Activated CD4-positive, CD25-positive, alpha-beta regulatory T cell treated with anti-CD3 and anti-CD28 coated beads, Interleukin-2, amount 50 U/mL, for 24 hours (primary cell): ENCODE measurements at places on chromosomes 1 and 21.

GRCh38 chr1:20891091-20891490 is 104.0 kb upstream of the HP1BP3 start:
- ATAC-seq = no peak

GRCh38 chr1:85849660-85850059 is 141.4 kb upstream of the ZNHIT6 start:
- ATAC-seq = no peak

GRCh38 chr1:225863167-225863566 is 19.0 kb downstream of the TMEM63A start:
- no peak for ATAC-seq

GRCh38 chr1:20701446-20701845 is 16.4 kb downstream of the KIF17 start:
- no peak for ATAC-seq

DNA sequence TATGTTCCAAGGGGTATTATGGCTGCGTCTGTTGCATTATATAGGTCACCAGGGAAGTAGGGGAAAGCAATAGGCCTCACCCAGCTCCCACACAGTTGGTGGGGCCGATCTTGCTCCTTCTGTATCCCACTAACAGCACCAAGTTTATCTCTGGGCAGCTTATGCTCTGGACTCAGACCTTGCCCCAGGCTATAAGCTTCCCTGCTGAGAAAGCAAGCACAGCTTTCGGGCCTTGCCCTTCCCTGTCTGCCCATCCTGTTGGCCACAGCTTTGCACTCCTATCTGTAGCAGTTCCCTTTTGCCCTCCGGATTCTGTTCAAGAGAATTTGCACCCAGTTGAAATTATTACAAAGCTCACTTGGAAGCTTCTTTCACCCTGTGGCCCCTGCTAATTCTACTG is 12.9 kb downstream of the KCNE1 start:
- ATAC-seq = no peak

DNA sequence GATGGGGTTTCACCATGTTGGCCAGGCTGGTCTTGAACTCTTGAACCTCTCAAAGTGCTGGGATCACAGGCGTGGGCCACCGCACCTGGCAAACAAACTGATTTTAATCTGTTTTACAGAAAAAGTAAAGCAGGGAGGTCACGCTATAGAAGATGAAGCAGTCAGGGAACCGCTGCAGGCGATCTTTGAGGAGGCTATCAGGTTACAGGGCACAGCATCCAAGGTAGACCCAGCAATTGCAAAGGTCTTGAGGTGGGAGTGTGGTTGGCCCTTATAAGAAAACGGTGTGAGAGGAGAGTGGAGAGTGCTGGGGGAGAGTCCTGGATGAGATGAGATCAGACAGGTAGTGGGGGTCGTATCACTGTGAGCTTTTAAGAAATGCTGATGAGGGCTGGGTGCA is 2.6 kb upstream of the TMCO4 start:
- ATAC-seq = no peak

- no peak for ATAC-seq
Observed at GRCh38 chr1:192941722-192942411, 117.3 kb downstream of the UCHL5 start.

GRCh38 chr1:109677459-109677858 is 9.6 kb downstream of the GSTM2 start:
- no peak for ATAC-seq

DNA sequence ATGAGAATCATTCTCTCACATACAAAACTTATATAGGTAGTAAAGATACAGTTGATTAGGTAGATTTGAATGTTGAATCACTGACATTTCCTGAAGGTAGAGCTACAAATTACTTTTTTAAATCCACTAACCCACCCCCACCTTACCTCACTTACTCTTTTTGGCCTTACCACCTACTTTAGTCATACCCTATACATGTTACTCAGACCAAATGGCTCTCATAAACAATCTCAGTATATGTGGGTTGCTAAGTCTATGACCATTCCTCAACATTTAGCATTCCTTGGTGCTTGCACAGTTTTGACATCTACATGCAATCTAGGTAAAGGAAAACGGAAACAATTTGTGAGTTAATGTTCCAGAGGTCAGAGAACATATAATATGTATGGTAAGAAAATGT is 26.3 kb downstream of the SYDE2 start:
- no peak for ATAC-seq
